ENCODE measurements at places on chromosomes 2 and 18. TPM values are rescaled to one million over a fixed set of nuclear protein-coding genes. Genes with fewer than 3 reads are reported as not detected.

Gene IL37
- not detected for total RNA-seq

Gene ASPRV1
- total RNA-seq: 0.62 TPM

Gene ERFE
- 14.1 TPM for total RNA-seq

Gene UGT1A4
- total RNA-seq: 1.6 TPM

Gene MAP3K19
- total RNA-seq: 0.21 TPM

Gene OSR1
- total RNA-seq: 20.1 TPM

Gene ABCB11
- not detected for total RNA-seq

Gene NEU2
- not detected for total RNA-seq

Gene CDCA7
- total RNA-seq: 14.4 TPM

Gene SIX2
- total RNA-seq: 14.4 TPM

Gene REG3G
- total RNA-seq: not detected

Gene CRYGC
- not detected for total RNA-seq

Gene CD207
- not detected for total RNA-seq

Gene C2orf76
- total RNA-seq: 2.6 TPM

Gene NETO1
- total RNA-seq: not detected

Gene ANTXR1
- 104 TPM for total RNA-seq

Gene SERPINB11
- 1.0 TPM for total RNA-seq

Gene TDRD15
- total RNA-seq: not detected

Gene SH3RF3
- 10.1 TPM for total RNA-seq

Gene BOK
- 28.0 TPM for total RNA-seq

Gene ALK
- 0.41 TPM for total RNA-seq

Gene LHCGR
- 0.51 TPM for total RNA-seq

Gene WBP1
- total RNA-seq: 41.5 TPM

Gene TMEM169
- total RNA-seq: 1.4 TPM

Gene SCN9A
- 11.1 TPM for total RNA-seq

Gene LRP2
- 0.10 TPM for total RNA-seq

Gene RAB31
- total RNA-seq: 31.0 TPM

Gene RESP18
- not detected for total RNA-seq

Gene HMSD
- not detected for total RNA-seq

Gene STRADB
- total RNA-seq: 25.1 TPM

Gene CFAP210
- not detected for total RNA-seq

Gene SMYD1
- 308 TPM for total RNA-seq

Gene TANC1
- total RNA-seq: 53.3 TPM

Gene PDE1A
- 6.2 TPM for total RNA-seq

Gene WDR43
- 70.2 TPM for total RNA-seq

Gene PRSS56
- 0.82 TPM for total RNA-seq

Gene AOX1
- total RNA-seq: 3.3 TPM

Gene ST6GAL2
- 7.1 TPM for total RNA-seq

Gene PLCD4
- total RNA-seq: 31.0 TPM

Gene M1AP
- 4.6 TPM for total RNA-seq

Gene RPS27A
- total RNA-seq: 1,190 TPM

Gene ACOXL
- not detected for total RNA-seq

Gene LYG2
- not detected for total RNA-seq

Gene IDH1
- total RNA-seq: 57.2 TPM

Gene RNU2-63P
- not detected for total RNA-seq

Gene UGT1A7
- 1.3 TPM for total RNA-seq

Data from tongue (tissue), 3 donors.